AG09309 (cell line): ENCODE measurements at places on chromosomes 1 and 21.
A peak's percentile ranks its signal among the peaks of the same experiment; 100 is the strongest.

DNA sequence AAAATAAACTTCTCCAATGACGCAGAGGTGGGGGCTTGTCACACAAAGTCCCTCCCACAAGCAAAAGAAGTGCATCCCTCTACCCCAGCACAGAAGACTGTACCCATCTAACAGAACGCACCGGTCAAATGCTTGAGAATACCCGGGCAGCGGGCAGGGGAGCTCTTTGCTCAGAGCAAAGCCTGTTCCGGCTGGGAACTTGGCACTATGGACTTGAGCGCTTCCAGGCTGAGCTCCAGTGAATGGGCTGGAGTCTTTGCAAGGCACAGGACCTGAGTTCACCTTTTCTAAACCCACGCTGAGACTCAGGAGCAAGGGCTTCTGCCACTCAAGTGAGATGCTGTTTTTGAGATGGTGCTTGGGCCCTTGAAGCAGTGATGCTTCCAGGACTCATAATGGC is 20.3 kb downstream of the RHBG start:
- DNase-seq, result no peak

DNA sequence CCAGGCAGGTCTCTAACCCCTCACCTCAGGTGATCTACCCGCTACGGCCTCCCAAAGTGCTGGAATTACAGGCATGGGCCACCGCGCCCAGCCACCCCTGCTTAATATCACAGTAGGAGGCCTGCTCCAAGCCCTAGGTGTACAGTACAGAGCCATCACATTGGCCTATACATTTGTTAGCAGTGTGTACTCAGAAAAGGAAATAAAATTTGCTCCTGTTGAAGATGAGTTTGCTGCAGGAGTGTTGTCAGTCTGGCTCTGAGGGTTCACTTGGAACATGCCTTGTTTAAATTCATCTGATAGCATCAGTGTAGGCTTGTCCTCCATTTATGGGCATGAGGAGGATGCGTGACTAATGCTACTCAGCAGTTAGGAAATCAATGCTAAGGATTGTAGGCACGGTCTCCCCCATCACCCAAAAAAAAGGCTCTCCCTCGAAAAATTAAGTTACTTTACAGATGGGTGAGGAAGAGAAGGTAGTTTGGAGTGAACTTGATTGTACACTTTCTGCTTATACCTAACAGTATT is 4.6 kb upstream of the ENAH start:
- peak; percentile 34 for DNase-seq

GRCh38 chr1:204927673-204928641 is 57.3 kb downstream of the NFASC start:
- DNase-seq, result no peak

DNA sequence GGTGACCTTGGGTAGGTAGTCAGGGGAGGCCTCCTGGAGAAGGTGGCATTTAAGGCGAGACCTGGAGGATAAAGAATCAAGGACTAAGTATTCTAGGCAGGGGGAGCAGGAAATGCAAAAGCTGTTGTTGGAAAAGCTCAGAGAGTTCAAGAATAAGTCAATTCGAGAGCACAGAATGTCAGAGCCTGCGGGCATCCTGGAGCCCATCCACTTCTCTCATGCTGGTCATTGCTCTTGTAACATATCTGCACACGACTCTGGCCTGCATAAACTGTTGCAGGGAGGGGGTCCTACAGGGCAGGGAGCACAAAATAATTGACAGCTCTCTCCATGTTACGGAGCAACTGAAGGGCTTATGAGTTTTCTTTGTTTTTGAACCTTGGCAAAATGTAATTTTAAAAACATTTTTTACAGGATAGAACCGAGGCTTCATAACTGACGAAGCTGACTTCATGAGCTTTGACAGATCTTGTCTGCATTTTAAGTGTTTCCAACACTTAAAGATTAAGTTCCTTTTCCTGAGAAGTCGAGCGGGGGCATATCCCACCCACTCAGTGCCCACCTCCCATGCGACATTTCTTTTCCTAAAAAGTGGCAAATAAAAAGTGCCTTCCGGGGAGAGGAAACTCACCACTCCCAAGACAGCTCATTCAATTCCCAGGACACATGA is 4.2 kb downstream of the PLA2G5 start:
- DNase-seq, result no peak

DNA sequence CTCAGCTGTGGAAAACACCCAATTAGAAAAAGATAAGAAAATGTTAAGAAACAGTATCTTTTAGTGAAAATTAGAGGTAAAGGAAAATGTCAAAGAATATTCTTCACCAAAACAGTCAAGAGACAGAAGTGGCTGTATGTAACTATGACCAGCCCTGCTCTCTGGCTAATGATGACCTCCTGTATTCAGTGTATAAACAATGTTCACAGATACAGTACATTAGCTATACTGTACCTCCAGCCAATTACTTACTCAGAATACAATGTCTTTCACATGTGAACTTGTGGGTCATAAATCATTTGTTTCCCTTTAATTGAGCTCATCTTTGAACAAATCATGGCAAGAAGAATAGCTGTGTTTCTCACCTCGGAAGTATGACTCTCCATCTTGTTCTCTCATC is 432.0 kb downstream of the LMO4 start:
- no peak for DNase-seq

GRCh38 chr1:26972390-26972789 is 12.1 kb upstream of the KDF1 start:
- no peak for DNase-seq

DNA sequence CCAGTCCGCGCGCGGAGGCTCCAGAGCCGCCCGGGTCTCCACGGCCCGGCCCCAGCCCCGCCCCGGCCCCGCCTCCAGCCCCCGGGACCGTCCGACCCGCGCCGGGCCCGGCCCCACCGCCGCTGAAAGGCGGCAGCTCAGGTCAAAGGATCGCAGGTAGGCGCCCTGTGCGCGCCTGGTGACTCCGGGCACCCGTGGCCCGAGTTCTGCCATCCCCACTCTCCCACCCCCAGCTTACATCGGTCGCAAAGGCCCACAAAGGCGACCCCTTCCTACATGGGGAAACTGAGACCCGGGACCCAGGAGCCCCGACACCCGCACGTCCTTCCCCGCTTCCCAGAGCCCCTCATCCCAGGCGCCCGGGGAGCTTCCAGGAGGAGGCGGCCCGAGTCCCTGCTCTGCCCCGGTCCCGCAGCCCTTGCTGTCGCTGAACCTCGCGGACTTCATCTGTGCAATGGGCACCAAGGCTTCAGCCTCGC is at the start of gene TMEM200B:
Gene TMEM200B, minus strand, starts transcription at position 17 of the 479 bp plus-strand sequence. CDS start 2,075 bp downstream, outside the sequence.
- no peak for DNase-seq

DNA sequence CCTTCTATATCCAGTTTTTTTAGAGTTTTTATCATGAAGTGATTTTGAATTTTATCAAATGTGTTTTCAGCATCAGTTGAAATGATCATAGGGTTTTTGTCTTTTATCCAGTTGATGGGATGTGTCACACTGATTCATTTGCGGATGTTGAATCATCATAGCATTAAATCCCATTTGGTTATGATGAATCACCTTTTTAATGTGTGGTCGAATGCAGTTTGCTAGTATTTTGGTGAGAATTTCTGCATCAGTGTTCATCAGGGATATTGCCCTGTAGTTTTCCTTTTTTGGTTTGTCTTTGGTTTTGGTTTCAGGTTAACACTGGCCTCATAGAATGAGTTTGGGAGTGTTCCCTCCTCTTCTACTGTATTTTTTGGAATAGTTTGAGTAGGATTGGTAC is 80.3 kb downstream of the DIRAS3 start:
- DNase-seq, result peak; percentile 76

DNA sequence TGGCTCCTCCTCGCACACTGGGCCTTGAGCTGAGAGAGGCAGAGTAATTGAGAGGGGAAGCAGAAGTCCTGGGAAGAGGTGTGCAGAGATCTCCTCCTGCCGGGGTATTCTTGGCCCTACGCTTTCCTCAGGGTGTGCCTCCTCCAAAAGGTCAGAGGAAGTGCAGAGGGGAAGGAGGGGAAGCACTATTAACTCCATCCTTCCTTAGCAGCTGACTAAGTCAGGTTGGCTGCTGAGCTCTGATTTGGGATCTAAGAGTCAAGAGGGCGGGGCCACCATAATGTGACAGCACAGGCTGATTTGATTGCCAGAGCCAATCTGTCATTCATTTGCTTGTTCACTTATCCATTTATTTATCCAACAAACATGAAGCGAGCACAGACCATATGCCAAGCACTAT is 12.3 kb downstream of the ATP2B4 start:
- DNase-seq, result no peak

GRCh38 chr1:36699113-36699911 is 216.6 kb upstream of the CSF3R start:
- no peak for DNase-seq

DNA sequence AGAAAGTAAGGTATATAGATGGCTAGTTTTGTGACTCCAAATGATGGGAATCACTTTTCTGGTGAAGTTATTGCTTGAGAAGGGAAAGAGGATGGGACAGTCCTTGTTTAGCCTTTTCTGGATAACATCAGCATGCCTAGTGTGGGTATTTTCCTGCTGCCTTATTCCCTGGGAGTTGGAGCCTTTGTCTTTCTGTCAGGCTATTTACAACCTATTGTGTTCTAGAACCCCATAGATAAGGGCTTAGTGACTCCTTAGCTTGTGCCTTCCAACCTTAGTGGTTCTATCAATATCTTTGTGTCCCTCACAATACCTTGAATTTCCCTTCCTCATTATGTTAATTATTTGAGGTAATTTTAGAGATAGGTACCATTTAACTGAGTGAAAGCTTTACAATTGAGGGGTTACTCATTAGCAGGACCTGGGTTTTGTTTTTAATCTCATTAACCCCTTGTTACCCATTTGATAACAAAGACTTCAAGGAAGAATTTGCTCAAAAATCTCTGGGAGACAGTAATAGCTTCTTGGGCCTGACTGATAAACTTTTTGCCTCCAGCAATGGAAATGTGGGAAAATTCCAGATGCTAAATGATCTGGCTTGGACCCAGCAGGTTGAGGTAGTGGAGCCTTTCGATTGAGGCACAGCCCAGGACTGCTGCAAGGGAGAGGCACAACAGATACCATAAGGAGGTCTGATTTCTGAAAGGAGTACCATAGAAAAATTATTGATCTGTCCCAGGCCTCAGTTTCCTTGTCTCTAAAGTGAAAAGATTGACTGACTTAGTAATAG is 49.0 kb downstream of the CACHD1 start:
- no peak for DNase-seq

- DNase-seq, result no peak
Measured at GRCh38 chr1:42684139-42684538, 1.9 kb downstream of the YBX1 start.

- DNase-seq, result no peak
Measured at GRCh38 chr1:69952676-69953075, 252.7 kb downstream of the LRRC40 start.

GRCh38 chr1:40423264-40423642 is 27.0 kb upstream of the ZFP69B start:
- no peak for DNase-seq

- no peak for DNase-seq
Measured at GRCh38 chr1:64517640-64518039, 47.7 kb downstream of the CACHD1 start.

- peak; percentile 63 for DNase-seq
Measured at GRCh38 chr21:36419996-36420395, 34.8 kb downstream of the CHAF1B start.

GRCh38 chr1:117003223-117003875 is 1.8 kb downstream of the CD101 start:
- DNase-seq, result no peak

DNA sequence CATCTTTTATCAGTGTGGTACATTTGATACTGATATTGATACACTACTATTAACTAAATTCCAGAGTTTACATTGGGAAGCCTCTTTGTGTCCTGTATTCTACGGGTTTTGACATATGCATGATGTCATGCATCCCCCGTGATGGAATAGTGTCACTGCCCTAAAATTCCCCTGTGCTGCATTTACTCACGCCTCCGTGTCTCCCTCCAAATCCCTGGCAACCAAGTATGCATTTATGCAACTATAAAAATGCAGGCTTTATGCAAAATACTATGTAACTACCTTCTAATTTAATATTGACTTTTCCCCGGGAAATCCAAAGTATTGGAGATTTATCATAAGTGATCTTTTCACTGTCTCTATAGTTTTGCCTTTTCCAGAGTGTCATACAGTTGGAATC is 453.7 kb upstream of the RUNX1 start:
- no peak for DNase-seq

- DNase-seq, result no peak
Measured at GRCh38 chr1:41488040-41488951, 3.8 kb upstream of the EDN2 start.

DNA sequence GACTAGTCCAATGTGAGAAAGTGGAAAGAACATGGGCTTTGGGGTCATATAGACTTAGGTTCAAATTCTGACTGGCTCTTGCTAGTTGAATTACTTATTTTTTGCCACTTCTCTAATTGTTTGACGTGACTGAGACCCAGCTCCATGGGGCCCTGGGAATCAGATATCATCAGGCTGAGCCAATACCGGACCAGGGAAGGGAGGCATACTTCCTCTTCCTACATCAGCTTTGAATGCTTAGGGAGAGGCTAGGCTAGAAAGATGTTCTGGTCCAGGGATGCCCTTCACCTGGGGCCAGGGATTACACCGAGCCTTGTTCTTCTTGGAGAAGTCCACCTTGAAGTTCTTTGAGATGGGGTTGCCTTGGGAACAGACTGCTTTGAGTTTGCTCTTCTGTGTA is 3.7 kb upstream of the NR1I3 start:
- DNase-seq, result no peak

GRCh38 chr1:116847688-116848531 is 61.8 kb upstream of the PTGFRN start:
- DNase-seq, result no peak

GRCh38 chr1:45410850-45411509 is 70.7 kb upstream of the MUTYH start:
- no peak for DNase-seq

DNA sequence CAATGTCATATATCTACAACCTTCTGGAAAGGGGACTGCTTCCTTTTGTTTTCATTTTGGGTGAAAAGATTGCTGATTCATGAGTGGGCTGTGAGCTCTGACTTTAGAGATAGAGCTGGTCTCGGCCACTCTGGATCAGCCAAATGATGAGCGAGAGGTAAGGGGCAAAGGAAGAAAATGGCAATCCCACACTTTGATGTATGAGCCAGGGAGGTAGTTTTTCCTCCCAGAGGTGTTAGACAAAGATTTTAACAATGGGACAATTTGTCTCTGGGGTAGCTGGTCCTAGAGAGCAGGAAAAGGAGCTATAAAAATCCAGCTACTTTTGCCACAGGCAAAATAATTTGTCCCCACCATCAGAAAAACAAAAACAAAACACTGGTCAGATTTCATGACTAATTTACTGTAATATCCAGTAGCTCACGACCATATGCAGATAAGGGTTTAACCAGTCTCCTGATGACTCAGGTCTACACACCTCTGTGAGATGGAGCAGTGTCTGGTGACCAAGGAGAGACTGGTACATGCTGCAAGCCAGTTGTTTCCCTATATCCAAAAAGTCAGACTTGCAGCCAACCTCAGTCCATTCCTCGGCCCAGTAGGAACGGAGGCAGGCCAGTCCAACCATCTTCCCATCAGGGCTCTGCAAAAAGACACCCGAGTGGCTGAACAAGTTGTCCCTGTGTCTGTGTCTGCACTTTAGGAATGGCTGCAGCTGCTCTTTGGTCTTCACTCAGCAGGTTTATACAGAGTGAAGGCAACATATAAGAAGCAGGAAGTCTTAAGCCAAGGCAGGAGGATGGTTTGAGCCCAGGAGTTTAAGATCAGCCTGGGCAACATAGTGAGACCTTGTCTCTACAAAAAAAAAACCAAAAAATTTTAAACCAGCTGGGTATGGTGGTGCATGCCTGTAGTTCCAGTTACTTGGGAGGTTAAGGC is 29.2 kb downstream of the DNASE2B start:
- no peak for DNase-seq

- DNase-seq, result no peak
Measured at GRCh38 chr1:227887697-227888403, 59.9 kb downstream of the WNT9A start.

- DNase-seq, result no peak
Measured at GRCh38 chr1:92695104-92695503, 89.8 kb downstream of the EVI5 start.

- DNase-seq, result no peak
Measured at GRCh38 chr1:19418503-19418971, 66.8 kb downstream of the CAPZB start.
